ENCODE measurements at places on chromosomes 1 and 21. TPM values are rescaled to one million over a fixed set of nuclear protein-coding genes. Genes with fewer than 3 reads are reported as not detected.
A peak's percentile ranks its signal among the peaks of the same experiment; 100 is the strongest.

GRCh38 chr1:204465546-204466415, 28.8 kb downstream of the PIK3C2B start:
- H3K4me1 ChIP-seq, result no peaks in the 10 kb centered on the region
- no peaks in the 10 kb centered on the region for H3K27me3 ChIP-seq
- H3K4me3 ChIP-seq, result no peak overlapping the region

The UBL4B gene
- not detected for total RNA-seq

DNA sequence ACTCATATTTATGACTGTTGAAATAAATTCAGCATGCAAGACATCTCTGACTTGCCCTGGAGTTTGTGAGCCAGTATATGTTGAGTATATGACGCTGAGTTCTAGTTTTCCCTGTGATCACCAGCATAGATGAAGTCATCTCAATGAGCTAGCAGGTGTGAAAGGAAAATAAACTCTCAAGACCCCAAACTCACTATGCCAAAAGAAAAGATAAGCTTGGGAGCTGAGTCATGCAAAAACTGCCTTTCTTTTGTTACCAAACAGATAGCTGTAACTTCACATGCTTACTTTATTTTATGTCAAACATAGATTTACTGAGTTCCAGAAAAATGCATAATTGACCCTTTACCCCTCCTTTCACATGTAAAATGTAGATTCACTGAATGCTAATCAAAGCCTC, 52.9 kb downstream of the SERBP1 start:
- DNase-seq, result no peak
- H3K4me1 ChIP-seq, result peaks cover 19% of the 10 kb centered on the region
- no peak overlapping the region for H3K4me3 ChIP-seq
- no peaks in the 10 kb centered on the region for H3K27me3 ChIP-seq

The LCE1A gene
- not detected for total RNA-seq

- no peak overlapping the region for H3K4me3 ChIP-seq
- H3K27ac ChIP-seq, result no peak overlapping the region
- no peaks in the 10 kb centered on the region for H3K36me3 ChIP-seq
- no peaks in the 10 kb centered on the region for H3K4me1 ChIP-seq
- no peaks in the 10 kb centered on the region for H3K27me3 ChIP-seq
- peak; percentile 24 for DNase-seq
These were observed 116.2 kb downstream of the CENPF start for GRCh38 chr1:214719207-214719606.

- no peaks in the 10 kb centered on the region for H3K36me3 ChIP-seq
- DNase-seq, result peak; percentile 88
- no peaks in the 10 kb centered on the region for H3K27me3 ChIP-seq
- no peak overlapping the region for H3K27ac ChIP-seq
- H3K4me1 ChIP-seq, result 0 out of 2 replicates have a peak, but pooled peaks cover 4% of the 10 kb centered on the region
These were observed 45.2 kb downstream of the CAMK2N1 start for GRCh38 chr1:20440785-20441200.

- H3K4me3 ChIP-seq, result peak overlapping the region; percentile 41
- H3K27ac ChIP-seq, result no peak overlapping the region
- no peak for DNase-seq
- no peaks in the 10 kb centered on the region for H3K36me3 ChIP-seq
These were observed 37.0 kb upstream of the CCSAP start for GRCh38 chr1:229379846-229380245.

- DNase-seq, result no peak
- no peak overlapping the region for H3K27ac ChIP-seq
- no peak overlapping the region for H3K4me3 ChIP-seq
- no peaks in the 10 kb centered on the region for H3K27me3 ChIP-seq
- 0 out of 2 replicates have a peak, but pooled peaks cover 4% of the 10 kb centered on the region for H3K36me3 ChIP-seq
These were observed 50.9 kb downstream of the EVA1C start for GRCh38 chr21:32463367-32463766.

The PRKAB2 gene
- total RNA-seq, result 27.3 TPM

- no peak overlapping the region for H3K27ac ChIP-seq
- DNase-seq, result no peak
- no peak overlapping the region for H3K4me3 ChIP-seq
- H3K36me3 ChIP-seq, result no peaks in the 10 kb centered on the region
These were observed 9.5 kb downstream of the LRRN2 start for GRCh38 chr1:204676043-204676442.

The C8A gene
- total RNA-seq, result not detected

- no peak overlapping the region for H3K4me3 ChIP-seq
- no peaks in the 10 kb centered on the region for H3K36me3 ChIP-seq
- no peak overlapping the region for H3K27ac ChIP-seq
- H3K27me3 ChIP-seq, result no peaks in the 10 kb centered on the region
These were observed 520.4 kb upstream of the CXADR start for GRCh38 chr21:16992448-16992847.

DNA sequence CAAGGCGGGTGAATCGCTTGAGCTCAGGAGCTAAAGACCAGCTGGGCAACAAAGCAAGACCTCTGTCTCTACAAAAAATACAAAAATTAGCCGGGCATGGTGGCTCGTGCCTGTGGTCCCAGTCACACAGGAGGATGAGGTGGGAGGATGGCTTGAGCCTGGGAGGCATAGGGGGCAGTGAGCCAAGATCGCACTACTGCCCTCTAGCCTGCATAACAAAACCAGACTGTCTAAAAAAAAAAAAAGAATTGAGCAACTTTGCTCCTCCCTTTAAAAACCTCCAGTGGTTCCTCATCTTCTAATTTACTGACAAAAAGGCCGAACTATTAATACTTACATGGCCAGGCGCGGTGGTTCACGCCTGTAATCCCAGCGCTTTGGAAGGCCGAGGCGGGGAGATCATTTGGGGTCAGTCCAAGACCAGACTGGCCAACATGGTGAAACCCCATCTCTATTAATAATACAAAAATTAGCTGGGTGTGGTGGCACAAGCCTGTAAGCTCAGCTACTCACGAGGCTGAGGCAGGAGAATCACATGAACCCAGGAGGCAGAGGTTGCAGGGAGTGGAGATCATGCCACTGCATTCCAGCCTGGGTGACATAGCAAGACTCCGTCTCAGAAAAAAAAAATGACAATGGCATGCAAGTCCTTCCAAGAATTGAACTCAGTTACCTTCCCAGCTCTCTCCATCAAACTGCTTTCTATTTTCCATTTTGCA, 4.4 kb downstream of the ACBD3 start:
- no peak overlapping the region for H3K4me3 ChIP-seq
- H3K27me3 ChIP-seq, result no peaks in the 10 kb centered on the region
- peak; percentile 29 for DNase-seq
- peaks cover 6% of the 10 kb centered on the region for H3K4me1 ChIP-seq
- no peaks in the 10 kb centered on the region for H3K36me3 ChIP-seq

The ENAH gene
- total RNA-seq, result 184 TPM

- H3K27ac ChIP-seq, result peak overlapping the region; percentile 98
- peak; percentile 18 for DNase-seq
- peak overlapping the region; percentile 51 for H3K4me3 ChIP-seq
- H3K36me3 ChIP-seq, result no peaks in the 10 kb centered on the region
- H3K4me1 ChIP-seq, result peaks cover 53% of the 10 kb centered on the region
These were observed 55.5 kb downstream of the OLFML3 start for GRCh38 chr1:114034567-114035303.

GRCh38 chr1:184186167-184186566, 134.6 kb downstream of the TSEN15 start:
- H3K36me3 ChIP-seq, result no peaks in the 10 kb centered on the region
- no peak for DNase-seq
- H3K27me3 ChIP-seq, result no peaks in the 10 kb centered on the region
- no peak overlapping the region for H3K27ac ChIP-seq
- no peak overlapping the region for H3K4me3 ChIP-seq

The PLEKHG5 gene
- total RNA-seq, result 26.4 TPM

The TGFB2 gene
- total RNA-seq, result 0.19 TPM

GRCh38 chr1:180270530-180271271, 40.6 kb downstream of the LHX4 start:
- no peaks in the 10 kb centered on the region for H3K27me3 ChIP-seq
- DNase-seq, result no peak
- peaks cover 26% of the 10 kb centered on the region for H3K4me1 ChIP-seq
- H3K4me3 ChIP-seq, result no peak overlapping the region

- peak overlapping the region; percentile 95 for H3K4me3 ChIP-seq
- peaks cover 5% of the 10 kb centered on the region for H3K36me3 ChIP-seq
- H3K27me3 ChIP-seq, result no peaks in the 10 kb centered on the region
- peak; percentile 75 for DNase-seq
These were observed 493 bp upstream of the ELOA start for GRCh38 chr1:23742670-23743286.

The CAMTA1 gene
- total RNA-seq, result 115 TPM

The MTMR11 gene
- total RNA-seq, result 1.8 TPM

DNA sequence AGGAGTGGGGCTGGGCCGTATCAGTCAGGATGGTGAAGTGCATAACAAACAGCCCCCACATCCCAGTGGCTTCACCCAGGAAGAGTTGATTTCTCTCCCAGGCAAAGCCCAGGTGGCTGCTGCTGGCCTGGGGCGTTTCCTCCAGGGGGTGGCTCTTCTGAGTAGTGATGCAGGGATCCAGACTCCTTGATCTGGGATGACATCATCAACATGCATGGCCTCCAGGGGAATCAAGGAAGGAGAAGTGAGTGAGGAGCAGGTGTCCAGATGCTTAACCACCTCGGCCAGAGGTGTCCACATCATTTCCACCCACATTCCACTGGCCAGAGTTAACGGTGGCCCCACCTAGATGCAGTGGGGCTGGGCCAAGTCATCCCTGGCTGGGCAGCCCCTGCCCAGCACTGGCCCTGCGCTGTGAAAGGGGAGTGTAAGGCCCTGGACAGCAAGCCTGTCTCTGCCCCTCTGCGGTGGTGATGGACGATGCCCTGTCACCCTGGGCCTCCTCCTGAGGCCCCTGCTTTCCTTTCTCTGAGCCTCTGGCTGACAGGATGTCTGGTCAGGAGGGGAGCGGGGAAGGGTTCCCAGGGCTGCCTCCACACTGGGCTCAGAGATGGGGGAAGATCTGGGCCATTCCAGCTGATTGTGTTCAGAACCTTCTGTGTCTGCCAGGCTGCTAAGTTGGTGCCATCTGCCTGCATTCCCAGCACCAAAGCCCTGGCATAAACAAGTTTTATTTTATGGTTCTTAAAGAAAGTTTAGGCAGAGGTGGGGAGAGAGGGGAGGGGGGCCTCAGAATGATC, 598.2 kb downstream of the MATN1 start:
- DNase-seq, result no peak
- H3K4me1 ChIP-seq, result no peaks in the 10 kb centered on the region
- H3K27me3 ChIP-seq, result no peaks in the 10 kb centered on the region
- H3K27ac ChIP-seq, result no peak overlapping the region
- H3K36me3 ChIP-seq, result no peaks in the 10 kb centered on the region

- DNase-seq, result no peak
- H3K36me3 ChIP-seq, result no peaks in the 10 kb centered on the region
- peaks cover 1% of the 10 kb centered on the region for H3K4me1 ChIP-seq
- H3K27ac ChIP-seq, result no peak overlapping the region
These were observed 97.4 kb downstream of the SYF2 start for GRCh38 chr1:25134801-25135461.

DNA sequence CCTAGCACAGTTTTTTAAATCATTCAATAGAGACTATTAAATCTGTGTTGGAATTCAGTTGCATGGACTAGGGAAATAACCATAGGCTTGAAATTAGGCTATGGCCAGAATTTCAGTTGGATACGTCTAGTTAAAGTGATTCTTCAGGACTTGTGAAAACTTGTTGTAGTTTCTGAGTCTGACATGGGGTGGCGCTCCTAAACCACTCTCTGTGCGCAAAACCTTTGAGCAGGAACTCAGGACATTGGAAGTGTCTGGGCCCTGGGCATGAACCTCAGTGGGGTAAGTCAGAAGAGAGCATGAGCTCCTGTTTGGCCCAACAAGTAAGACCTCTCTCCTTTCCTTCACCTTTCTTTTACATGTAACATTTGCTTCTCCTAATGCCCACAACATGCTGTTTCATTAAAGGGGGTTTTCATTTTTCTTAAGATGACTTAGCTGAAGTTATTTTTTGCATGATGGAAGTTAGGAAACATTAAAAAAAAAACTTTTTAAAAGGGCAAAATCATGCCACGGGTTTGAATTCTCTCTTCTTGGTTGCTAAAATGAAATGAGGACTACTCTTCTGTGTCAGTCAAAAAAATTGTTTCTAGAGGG, 17.1 kb upstream of the CCDC190 start:
- no peak overlapping the region for H3K4me3 ChIP-seq
- no peaks in the 10 kb centered on the region for H3K27me3 ChIP-seq
- peak; percentile 85 for DNase-seq
- no peaks in the 10 kb centered on the region for H3K36me3 ChIP-seq
- H3K27ac ChIP-seq, result no peak overlapping the region

GRCh38 chr1:214455479-214455878, 95.9 kb downstream of the PTPN14 start:
- H3K27me3 ChIP-seq, result no peaks in the 10 kb centered on the region
- no peak for DNase-seq
- H3K4me1 ChIP-seq, result peaks cover 46% of the 10 kb centered on the region
- H3K36me3 ChIP-seq, result no peaks in the 10 kb centered on the region

- no peaks in the 10 kb centered on the region for H3K36me3 ChIP-seq
- H3K27me3 ChIP-seq, result no peaks in the 10 kb centered on the region
- no peak for DNase-seq
- no peak overlapping the region for H3K27ac ChIP-seq
These were observed 43.3 kb downstream of the GPR88 start for GRCh38 chr1:100581096-100581705.

GRCh38 chr1:18643154-18644012, 12.7 kb downstream of the PAX7 start:
- H3K4me1 ChIP-seq, result peaks cover 76% of the 10 kb centered on the region
- H3K27ac ChIP-seq, result no peak overlapping the region
- DNase-seq, result peak; percentile 78
- H3K4me3 ChIP-seq, result peak overlapping the region; percentile 56

GRCh38 chr21:20617130-20617529, 381.1 kb upstream of the NCAM2 start:
- H3K27me3 ChIP-seq, result peaks cover 98% of the 10 kb centered on the region
- no peaks in the 10 kb centered on the region for H3K36me3 ChIP-seq
- no peaks in the 10 kb centered on the region for H3K4me1 ChIP-seq
- H3K27ac ChIP-seq, result no peak overlapping the region
- peak; percentile 77 for DNase-seq

GRCh38 chr1:115280064-115280463, 58.0 kb downstream of the NGF start:
- H3K4me3 ChIP-seq, result no peak overlapping the region
- no peak for DNase-seq
- no peaks in the 10 kb centered on the region for H3K4me1 ChIP-seq
- no peaks in the 10 kb centered on the region for H3K27me3 ChIP-seq
- no peaks in the 10 kb centered on the region for H3K36me3 ChIP-seq
- no peak overlapping the region for H3K27ac ChIP-seq

DNA sequence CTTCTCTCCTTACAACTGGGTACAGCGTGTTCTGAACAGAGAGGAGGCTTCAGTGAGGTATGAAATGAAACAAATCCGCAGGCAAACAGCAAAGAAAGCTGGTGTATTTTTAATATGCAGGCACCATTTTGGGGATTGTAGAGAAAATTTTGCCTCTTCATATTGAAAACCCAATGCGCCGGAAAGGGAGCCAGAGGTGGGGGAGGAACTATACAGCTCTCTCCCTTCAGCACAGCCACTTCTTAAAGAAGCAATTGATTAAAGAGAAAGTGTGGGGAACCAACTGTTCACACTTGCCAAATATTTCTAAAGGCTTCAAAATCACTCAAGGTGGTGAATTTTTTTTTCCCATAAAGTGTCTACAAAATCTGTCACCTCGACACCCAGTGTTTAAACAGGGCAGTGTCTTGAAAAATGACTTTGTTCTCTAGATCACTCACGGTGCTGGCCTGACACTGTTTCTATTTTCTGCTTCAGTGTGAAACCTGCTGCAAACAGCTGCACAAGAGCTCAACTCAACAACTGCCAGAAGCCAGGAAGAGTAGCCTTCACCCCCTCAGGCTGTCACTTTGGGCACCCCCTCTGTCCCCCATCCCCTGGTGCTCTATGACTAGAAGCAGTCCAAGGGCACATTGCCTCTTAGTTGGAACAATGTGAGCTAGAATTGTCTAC, 123.8 kb upstream of the CTTNBP2NL start:
- H3K4me1 ChIP-seq, result no peaks in the 10 kb centered on the region
- no peak overlapping the region for H3K27ac ChIP-seq
- DNase-seq, result no peak
- H3K27me3 ChIP-seq, result no peaks in the 10 kb centered on the region

Measured in GM23338 (cell line).